Mesenteric fat pad (tissue), 1 donor: ENCODE measurements at places on chromosomes 16 and 17.

GRCh38 chr17:45976755-45977505 is 22.1 kb upstream of the STH start:
- no peak for DNase-seq

- DNase-seq, result no peak
Observed at GRCh38 chr17:68433911-68434508, 23.3 kb downstream of the WIPI1 start.

DNA sequence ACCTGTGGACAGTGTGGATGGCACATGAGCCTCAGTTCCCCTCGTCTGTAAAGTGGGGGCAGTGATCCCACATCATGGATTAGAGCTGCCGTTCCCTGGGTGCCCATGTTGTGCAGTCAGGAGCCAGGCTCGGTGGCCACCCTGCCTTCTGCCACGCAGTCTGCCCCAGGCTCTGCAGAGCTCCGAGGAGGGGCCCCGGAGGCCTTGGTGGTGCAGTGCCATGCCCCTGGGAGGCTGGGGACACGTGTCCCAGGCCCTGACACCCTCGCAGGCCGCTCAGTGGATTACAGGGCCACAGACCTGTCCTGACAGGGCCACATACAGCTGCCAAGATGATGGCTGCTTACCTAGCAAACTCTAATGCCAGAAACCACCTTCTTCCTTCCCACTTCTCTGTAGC is 59.7 kb upstream of the ZNF469 start:
- DNase-seq, result no peak

DNA sequence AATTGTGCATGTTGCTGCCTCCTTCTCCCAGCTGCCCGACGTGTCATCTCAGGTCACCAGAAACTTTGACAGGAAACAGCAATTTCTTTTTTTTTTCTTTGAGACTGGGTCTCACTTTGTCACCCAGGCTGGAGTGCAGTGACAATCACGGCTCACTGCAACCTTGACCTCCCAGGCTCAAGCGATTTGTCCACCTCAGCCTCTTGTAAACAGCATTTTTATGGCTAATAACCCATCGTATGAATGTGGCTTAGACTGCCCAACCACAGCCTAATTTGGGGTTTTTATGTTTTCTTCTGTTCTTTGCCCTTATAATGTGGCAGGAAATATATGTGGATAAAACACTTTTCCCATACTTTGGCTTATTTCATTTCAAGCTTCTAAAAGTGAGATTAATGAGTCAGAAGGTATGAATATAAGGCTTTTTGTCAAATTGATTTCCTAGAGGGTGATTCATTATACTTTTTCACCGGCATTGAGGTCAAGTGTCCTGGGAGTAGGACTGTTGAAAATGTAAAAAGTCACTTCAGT is 31.0 kb upstream of the SLC5A10 start:
- DNase-seq, result no peak

DNA sequence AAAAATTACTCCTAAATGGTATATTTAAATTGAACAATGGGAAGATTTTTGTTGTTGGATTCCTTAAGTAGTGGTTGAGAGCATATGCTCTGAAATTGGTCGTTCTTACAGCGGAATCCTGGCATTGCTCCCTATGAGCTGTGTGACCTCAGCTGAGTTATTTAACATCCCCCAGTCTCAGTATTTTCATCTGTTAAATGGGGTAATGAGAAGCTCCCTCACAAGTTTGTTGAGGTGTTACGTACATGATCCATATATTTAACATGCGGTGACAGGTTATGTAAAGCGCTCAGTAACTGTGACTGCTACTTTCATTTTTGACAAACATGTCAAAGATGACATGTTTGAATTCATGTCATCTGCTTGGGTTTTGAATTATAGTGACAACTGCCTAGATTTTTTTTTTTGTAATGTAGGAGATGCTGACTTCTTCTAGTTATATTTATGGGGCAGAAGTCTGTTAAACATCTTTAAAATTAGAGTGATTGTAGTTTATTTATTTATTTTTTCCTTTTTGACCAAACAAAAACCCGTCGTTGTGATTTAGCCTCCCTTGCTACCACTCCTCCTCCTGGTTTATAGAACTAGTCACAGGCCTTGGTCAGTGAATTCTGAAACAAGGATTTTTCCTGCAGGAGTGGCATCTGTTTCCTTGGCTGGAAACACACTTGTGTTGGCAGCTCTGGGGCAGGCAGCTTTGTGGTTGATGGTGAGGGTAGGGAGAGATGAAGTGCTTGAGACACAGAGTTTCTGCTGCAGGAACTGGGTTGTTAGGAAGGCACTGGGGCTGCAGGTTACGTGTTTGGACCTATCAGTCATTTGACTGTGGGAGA is 268.8 kb downstream of the SNX29 start:
- no peak for DNase-seq

DNA sequence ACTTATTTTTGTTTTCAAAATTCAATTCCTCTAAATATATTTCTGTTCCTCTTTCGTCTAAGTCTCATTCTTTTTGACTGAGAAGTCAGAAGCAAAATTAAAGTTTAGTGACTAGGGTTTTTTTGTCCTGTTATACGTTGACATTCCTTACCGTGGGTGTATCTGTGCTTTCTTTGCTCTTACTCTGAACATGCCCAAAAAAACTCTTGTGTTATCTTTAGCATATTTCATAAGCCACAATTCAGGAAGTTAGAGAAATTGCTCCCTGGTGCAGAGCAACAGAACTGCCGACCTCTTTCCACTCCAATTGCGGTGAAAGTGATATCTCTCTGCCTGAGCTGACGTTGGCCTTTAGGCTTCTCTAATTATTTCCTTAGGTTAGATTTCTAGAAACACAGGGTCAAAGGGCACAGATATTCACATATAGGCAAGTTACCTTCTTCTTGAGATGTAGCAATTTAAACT is 65.7 kb downstream of the CENPV start:
- no peak for DNase-seq

GRCh38 chr17:53137869-53138268 is 684.9 kb upstream of the KIF2B start:
- DNase-seq, result no peak

GRCh38 chr17:17763734-17764133 is 73.1 kb downstream of the SREBF1 start:
- no peak for DNase-seq

GRCh38 chr16:52727441-52727840 is 180.5 kb upstream of the TOX3 start:
- no peak for DNase-seq

GRCh38 chr17:10045871-10046658 is 141.0 kb upstream of the RCVRN start:
- DNase-seq, result no peak

- DNase-seq, result no peak
Observed at GRCh38 chr16:30748634-30749445, 615 bp downstream of the PHKG2 start.

DNA sequence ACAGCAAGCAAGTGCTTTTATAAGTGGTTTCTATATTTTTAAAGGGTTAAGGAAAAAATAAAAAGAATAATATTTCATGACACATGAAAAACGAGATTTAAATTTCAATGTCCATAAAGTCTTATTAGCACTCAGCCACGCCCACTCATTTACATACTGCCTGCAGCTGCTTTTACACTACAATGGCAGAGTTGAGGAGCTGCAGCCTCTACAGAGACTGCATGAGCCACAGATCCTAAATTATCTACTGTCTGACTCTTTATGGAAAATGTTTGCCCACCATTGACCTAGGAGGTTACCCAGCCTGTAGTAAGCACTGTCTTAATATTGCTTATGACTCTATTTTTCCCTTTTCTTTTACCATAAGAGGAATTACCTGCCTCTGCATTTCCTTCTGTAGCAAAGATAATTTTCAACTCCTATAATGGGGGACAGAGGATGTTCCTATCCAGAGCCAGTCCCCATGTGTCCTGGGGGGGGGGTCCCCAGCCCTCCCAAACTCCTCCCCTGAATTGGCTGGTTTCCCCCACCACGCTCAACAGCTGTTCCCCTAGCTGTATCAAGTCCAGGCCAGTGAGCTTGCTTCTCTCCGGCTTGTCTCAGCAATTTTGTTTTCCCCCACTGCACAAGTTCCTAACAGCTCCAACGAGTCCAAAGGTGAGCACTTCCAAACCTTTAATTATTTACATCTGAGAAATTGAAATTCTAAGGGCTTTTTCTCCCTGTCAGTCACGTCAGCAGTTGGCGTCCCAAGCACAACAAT is 139.4 kb upstream of the ERCC4 start:
- DNase-seq, result no peak

DNA sequence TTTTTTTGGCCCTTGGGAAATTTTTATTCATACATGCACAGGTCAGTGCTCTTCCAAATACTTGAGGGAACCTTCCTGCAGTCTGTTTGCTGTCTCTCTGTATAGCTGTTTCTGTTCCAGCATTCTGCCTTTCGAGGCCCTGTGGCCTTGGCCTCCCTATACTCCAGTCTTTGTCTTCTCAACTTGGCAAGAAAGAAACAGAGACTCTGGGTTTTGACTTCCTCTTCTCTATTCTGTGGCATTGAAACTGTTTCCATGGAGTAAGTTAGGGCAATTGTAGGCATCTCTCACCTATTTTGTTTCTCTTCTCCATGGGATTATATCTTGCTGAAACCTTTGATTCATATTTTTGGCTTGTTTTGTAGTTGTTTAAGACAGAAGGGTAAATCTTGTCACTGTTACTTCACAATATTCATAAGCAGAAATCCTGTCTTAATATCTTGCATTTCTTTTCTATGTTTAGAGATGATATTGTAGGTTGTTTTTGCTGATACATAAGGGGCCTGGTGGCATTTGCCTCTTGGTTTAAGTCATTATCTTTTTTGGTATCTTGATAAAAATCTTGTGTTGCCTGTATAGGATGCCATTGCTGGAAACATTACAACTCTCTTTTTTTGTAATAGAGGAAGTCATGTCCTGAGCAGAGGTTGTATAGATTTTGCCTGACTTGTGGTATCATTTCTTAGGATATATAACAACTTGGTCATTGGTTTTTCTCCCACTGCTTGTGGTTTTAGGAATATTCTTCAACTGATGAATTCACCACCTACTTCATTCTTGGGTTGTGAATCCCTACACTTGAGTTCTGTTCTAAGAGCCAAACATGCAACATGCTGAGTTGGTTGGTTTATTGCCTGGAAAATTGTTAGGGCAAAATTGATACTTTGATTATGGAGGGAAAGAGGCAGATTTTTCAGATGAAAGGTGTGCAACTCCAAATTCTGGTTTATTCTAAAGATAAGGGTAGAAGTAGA is 168.6 kb downstream of the FTO start:
- DNase-seq, result no peak

GRCh38 chr16:86877835-86878234 is 299.5 kb downstream of the FOXL1 start:
- no peak for DNase-seq
